ENCODE measurements at places on chromosomes 13 and 19.

DNA sequence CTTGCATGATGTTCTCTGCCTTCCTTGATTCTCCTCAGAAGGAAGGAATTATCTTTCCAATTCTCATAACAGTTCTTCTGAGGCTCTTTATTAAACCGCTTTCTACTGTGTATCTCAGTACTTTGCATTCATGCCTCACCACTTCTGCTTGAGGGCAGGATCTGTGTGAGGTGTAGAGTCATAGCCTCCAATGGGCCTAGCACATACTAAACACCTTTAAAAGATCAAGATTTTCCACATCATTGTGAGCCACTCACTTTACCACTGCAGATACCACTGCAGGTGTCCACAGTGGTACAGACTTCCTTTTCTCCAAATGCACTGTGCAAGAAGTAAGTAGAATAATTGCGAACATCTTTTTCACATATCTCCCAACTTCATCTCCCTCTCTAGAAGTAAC is 76.7 kb downstream of the NDFIP2 start:
- DNase-seq, result no peak

DNA sequence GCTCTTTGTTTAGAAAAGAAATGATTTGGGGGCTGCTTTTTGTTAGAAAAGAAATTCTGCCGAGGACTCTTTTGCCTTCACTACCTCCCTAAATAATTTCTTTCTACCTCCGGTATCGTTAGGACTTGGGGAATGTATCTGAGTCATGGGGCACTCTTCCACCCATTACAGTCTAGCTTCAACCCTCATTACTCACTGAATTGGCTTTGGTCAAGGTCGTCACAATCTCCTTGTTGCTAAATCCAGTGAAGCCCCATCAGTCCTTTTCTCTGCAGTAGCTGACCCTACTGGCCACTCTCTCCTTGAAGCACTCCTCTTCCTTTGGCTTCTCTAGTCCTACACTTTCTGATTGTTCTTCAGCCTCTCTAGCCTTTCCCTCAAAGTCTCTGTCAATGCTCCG is 34.0 kb downstream of the WDR87 start:
- DNase-seq, result no peak

- peak; percentile 92 for DNase-seq
Observed at GRCh38 chr19:12828494-12828893, 5.9 kb downstream of the RTBDN start.

GRCh38 chr19:5048727-5049553 is 80.0 kb downstream of the KDM4B start:
- no peak for DNase-seq

- peak; percentile 97 for DNase-seq
Observed at GRCh38 chr19:18292810-18293641, 11.6 kb upstream of the JUND start.

DNA sequence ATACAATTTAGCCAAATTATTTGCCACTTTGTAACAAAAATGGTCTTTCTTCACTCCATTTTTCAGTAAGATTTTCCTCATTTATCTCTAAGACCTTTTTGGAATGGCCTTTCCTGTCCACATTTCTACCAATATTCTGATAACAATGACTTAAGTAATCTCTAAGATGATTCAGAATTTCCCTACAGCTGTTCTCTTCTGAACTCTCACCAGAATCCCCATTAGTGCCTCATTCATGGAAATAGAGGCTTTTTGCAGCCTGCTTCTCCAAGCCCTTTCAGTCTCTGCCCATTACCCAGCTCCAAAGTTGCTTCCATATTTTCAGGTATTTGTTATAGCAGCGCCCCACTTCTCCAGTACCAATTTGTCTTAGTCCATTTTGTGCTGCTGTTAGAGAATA is 867.0 kb downstream of the GPC5 start:
- DNase-seq, result no peak
